ENCODE measurements at places on chromosomes 3 and 15.

GRCh38 chr15:72170691-72171090 lies 26.9 kb downstream of the GRAMD2A start:
- no peak for DNase-seq

GRCh38 chr15:72496783-72497182 lies 22.7 kb downstream of the ARIH1 start:
- DNase-seq, result no peak

- DNase-seq, result no peak
Observed at GRCh38 chr3:33128706-33129105, 14.9 kb downstream of the CRTAP start.

DNA sequence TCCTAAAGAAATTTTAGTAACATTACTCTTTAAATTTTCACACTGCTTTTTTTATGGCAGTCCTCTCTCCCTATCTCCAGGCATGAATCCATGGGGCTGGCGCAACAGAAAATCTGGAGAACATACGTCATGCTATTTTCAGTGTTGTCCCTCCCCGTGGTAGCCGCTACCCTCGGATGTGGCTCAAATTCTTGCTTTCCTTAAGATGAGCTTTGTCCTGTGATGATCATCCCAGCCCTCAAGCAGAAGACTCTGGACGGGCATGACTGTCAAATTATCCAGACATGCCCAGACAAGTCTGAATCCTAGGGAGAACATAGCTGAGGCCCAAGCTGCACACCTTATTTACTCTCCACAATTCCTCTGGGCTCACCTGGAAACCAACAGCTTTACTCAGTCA lies 49.1 kb downstream of the FMN1 start:
- no peak for DNase-seq

- DNase-seq, result no peak
Observed at GRCh38 chr3:170642882-170643601, 57.2 kb upstream of the SLC7A14 start.

DNA sequence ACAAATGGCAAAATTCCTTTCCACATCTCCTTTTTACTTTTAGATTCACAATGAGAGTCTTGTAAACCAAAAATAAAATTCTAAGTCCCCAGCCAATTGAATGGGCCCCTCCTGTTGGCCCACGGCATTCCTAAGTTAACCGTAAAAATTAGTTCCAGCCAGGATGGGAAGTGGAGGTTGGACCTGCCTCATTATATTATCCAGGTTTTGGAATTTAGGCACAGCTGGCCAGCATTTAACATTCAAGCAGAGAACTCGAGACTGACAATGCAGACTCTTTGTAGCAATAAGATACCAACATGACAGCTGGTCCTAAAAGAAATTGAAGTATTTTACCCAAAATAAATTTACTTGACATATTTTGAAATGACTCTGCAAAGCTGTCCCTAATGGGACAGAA lies 321.0 kb upstream of the NAALADL2 start:
- DNase-seq, result no peak

GRCh38 chr3:66425032-66425431 lies 75.8 kb downstream of the LRIG1 start:
- DNase-seq, result no peak

DNA sequence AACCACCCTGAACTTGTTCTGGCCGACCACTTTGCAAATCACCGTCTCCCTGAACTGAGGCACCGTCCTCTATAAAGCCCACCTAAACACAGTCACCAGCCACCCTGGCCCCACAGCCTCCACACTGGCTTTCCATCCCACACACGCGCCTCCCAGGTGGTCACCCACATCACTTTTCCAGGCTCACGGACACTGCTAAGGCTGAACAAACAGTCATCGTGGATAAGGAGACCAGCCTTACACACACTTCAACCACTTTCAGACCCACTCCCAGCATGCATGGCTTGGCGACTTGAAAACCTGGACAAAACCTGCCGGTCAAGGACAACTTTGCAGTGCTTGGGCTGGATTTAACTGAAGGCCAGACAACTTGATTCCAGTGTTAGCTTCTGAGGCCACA lies 8.4 kb downstream of the CHSY1 start:
- DNase-seq, result no peak

DNA sequence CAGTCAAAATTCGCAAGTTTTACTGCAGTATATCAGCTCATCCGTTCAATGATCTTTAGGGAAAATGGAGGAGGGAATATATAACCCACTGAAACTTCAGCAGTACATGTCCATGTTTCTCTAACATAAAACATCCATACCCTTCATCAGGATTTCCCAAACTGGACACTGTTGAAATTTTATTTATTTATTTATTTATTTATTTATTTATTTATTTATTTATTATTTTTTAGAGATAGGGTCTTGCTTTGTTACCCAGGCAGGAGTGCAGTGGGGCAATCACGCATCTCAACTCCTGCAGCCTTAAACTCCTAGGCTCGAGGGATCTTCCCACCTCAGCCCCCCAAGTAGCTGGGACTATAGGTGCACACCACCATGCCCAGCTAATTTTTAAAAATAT lies 14.8 kb upstream of the HLTF start:
- DNase-seq, result no peak

DNA sequence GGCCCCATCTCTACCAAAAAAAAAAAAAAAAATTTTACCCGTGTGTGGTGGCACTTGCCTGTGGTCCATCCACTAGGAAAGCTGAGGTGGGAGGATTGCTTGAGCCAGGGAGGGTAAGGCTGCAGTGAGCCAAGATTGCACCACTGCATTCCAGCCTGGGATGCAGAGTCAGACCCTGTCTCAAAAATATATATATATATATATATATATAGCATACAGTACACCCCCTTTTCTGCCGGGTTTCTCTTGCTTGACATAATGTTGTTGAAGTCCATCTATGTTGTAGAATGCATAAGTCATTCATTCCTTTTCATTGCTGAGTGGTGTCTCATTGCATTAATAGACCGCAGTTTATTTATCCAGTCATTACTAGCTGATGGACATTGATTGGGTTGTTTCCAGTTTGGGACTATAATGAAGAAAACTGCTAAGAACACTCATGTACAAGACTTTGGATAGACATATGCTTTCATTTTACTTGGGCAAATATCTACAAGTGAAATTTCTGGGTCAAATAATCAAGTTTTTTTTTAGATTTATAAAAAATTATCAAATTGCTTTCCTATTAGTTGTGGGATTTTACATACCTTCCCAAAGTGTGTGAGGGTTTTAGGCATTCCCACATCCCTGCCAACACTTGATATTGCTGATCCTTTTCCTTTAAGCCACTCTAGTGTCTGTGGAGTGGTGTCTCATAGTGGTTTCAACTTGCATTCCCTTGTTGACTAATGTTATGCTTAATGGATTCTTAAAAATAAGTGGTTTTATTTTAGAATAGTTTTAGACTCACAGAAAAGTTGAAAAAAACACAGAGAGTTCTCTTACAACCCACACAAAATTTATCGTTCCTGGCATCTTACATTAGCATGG lies 2.1 kb upstream of the PRR20G start:
- no peak for DNase-seq

DNA sequence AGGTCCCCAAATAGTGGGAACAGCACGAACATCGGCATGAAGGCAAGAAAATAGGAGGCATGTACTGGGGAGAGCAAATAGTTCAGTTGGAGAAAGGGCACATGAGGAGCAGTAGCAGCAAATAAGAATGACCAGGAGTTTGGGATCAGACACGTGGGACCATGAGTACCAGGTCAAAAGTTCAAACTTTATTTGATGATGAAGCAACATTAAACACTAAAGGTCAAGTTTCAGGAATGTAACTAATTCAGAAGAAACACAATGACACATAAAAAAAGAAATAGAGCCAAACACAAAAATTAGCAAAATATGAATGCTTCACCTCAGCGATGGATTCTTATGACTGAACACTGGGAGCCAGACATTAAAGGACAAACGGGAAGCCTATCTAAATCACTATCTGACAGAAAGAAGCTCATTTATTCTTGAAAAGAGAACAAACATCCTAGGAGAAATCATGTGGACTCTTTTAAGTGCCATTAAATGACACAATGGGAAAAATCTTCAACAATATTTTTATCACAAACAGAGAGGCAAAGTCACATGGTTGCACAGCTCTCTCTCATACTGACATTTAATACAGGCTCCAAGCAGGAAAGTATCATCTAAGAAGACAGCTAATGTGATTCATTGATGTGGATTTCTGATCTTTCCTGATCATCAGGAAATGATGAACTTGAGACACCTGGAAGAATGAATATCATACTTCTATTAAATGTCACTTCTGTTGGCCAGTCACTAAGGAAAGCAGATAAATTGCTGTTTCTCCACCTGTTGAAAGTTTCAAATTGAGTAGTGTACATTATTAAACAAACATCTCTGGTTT lies 216.9 kb upstream of the THBS1 start:
- DNase-seq, result no peak

DNA sequence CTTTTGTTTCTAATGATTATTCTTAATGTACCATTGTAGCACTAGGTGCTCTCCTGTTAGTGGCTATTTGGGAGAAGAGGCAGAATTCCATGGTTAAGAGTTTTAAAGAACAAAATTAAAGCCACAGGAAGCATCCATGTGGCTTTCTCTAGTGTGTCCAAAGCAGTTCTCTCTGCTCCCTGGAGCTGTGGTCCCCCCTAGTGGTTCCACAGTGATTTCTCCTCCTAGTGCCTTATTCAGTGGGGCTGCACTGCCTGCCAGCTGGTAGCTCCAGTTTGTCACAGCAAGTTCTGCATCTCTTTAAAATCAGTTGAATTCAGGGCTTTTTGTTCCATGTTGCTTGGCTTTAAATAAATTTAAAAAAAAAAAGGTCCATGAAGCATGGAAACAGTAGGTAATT lies 39.6 kb upstream of the FAM98B start:
- peak; percentile 23 for DNase-seq

DNA sequence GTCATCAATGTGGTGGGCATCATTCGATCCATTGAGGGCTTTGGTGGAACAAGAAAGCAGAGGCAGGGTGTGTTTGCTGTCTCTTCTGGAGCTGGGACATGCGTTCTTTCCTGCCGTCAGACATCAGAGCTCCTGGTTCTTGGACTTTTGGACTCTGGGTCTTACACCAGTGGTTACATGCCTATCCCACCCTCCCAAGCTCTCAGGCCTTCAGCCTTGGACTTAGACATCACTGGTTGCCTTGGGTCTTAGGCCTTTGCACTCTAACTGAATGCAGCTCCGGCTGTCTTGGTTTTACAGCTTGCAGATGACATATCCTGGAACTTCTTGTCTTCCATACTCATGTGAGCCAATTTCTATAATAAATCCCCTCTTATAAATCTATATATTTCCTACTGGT lies 8.1 kb upstream of the MASP1 start:
- DNase-seq, result no peak

DNA sequence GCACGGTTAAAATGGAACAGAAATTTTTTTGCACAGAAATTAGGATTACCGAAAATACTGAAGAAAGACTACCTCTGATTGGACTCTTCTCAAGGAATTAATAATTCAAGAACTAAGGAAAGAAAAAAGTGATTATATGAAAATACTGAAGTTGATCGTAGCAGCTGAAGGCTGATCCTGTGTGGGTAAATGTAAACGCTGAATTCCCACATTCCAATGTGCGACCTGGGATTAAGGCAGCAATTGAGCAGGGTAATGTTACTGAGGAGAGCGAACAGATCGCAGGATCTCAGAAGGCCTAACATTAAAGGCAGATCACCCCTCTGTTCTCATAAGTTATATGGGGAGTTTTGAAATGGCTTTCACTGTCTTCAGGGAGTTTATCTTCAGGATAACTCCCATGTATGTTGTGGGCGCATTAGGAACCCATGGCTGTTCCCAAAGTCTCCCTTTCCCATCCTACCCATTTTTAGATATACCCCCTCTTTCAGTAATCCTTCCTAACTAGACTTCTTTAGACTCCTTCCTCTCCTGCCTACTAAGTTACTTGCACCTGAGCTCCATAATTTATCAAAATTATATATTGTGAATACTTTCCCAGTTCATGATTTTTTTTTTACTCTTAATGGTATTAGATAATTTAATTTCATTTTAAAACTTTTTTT lies 1.0 kb upstream of the UBL7 start:
- no peak for DNase-seq

DNA sequence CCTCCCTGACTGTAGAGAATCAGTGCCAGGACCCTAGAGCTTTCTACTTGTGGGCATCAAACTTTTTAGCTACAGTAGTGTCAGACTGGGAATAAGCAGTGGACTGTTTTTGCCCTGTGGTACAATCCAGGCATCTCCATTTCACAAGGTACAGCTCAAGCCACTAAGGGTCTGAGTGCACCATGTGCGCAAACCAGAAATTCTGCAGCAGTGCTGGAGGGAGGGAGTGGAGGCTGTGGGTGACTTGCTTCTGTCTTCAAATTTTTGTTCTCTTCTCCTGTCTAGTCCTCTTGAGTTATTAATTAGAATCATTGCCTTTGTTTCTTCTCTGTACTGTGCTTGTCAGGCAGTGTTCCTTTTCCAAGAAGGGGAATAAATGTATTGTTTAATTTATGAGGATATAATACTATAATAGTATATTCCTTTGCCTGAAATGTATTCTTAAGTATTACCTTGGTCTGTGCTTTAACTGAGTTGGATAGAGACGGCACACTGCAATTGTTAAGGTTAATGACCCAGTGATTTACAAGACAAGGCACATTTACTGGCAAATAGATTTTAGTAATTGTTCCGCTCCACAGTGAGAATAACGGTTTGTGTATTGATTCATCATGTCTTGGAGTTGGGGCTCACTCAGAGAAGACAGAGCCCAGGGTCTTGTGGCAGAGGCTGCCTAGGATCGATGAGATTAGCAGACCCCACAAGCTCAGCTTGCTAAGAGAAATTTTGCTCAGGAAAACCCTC lies 390.6 kb upstream of the CFAP20DC start:
- DNase-seq, result no peak

DNA sequence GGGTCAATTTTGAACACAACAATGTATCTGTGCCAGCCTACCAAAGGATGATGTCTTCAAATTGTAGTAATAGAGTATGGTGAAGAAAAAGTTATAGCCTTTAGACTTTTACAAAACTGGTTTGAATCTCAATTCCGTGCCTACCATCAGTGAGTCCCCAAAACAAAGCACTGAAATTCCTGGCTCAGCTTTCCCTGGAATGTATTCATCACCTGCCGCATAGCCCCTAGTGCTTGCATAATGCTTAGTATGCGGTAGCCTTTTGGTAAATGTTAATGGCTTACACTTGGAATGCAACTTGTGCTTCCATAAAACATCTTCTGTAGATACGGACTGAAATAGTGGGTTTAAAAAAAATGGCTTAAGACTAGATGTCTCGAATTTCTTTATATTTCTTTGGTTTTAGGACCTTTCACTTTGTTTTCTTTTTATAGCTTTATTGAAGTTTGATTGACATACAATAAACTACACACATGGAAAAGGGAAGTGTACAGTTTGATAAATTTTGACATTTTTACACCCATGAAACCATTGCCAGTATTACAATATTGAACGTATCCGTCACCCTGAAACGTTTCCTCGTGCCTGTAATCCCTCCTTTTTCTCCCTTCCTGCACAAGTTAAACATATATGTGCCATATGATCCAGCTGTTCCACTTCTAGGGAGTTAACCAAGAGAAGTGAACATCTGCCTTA lies 12.1 kb downstream of the SACM1L start:
- no peak for DNase-seq

DNA sequence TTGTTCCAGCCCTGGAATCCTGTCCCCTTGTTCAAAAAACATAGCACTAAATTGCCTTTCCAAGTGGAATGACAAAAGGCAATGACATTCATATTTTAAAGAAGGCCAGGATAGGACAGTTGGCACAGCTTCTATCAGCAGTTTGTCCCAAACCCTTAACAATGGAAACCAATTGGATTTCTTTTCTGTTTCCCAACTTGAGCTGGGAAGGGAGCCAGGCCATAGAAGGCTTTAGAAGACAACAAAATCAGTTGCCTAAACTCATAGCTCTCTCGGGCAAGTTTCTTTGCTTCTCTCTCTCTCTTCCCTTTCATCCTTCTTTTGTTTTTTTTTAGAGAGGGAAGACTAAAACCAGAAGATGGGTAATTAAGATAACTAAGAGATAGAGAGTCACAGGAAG lies 227.7 kb upstream of the TPRG1 start:
- no peak for DNase-seq

All from amniotic stem cell (primary cell).